ENCODE measurements at places on chromosomes 6 and 20.

DNA sequence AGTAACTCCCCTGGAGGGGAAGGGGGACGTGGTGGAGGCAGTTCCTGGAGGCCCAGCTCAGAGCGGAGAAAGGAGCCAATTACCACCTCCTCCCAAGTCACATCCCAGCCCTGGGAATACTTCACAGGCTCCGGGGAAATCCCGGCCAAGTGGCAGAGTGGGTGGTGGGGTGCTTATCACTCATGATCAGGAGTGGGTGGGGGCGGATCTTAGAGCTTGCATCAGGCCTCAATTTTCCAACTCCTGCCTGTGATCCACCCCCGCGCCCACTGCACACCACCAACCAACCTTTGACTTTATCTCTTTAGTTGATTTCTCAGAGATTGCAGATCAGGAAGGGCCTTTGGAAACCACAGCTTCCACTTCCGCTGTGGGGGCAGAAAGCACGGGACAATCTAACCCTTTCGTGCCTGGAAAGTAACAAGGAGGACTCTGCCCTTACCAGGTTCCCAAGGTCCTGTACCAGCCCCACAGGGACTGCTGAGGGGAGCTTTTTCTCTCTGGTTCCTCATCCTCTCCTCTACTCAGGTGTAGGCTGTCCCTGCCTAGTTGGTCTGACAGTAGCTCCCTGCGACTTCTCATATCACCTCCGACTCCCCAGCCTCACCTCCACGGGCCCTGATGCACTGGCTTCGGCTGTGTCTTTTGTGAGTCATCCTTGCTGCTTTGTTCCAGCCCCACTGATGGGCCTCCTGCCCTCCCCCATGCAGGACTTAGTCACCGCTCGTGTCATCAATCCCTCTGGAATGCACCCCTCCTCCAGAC lies 24.9 kb upstream of the IER3 start:
- DNase-seq: peak; percentile 83

DNA sequence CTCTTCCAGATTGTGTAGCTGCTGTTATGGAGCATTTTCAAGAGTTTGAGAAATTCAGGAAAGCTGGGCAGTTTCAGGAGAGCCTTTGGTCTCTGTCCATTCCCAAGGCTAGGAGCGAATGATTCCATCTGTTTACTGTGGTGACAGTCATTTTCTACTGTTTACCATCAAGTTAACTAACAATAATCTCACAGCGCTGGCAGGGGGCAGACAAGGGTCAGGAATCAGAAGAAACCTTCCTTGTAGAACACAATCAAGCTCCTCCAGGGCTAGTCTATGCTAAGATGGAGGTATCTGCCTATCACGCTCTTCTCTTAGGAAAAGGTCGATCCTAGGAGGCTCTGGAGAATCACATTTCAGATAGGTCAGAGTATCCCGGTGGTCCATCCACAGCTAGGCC lies 293.9 kb downstream of the KIF16B start:
- no peak for DNase-seq

GRCh38 chr6:16033214-16033613 lies 95.7 kb upstream of the MYLIP start:
- DNase-seq: no peak

DNA sequence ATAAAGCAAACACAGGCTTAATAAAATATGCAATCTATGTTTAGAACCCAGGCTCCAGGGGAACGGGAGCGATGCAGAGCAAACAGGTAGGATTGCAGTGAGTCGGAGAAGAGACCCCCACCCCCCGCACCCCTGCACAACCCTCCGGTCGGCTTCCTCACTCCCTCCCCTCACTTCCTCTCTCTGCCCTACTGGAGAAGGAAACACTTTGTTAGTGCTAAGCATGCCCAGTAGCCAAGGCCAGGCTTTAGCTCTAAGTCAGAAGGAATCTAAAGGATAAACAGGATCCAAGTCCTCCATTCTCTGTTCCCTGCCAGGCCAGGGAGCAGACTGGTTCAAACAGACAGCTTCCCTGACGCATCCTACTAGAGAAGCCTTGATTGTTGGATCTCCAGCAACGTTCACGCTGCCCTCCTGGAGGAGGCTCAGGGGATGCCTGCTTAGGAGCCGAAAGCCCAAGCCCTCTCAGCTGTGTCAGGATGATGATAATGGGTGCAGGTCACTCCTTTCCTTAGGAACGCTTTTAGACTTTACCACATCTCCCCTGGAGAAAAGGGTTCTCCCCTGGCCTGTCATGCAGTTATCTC lies 14.7 kb downstream of the FOXQ1 start:
- no peak for DNase-seq

GRCh38 chr6:7818257-7819214 lies 92.1 kb downstream of the TXNDC5 start:
- peak; percentile 45 for DNase-seq

DNA sequence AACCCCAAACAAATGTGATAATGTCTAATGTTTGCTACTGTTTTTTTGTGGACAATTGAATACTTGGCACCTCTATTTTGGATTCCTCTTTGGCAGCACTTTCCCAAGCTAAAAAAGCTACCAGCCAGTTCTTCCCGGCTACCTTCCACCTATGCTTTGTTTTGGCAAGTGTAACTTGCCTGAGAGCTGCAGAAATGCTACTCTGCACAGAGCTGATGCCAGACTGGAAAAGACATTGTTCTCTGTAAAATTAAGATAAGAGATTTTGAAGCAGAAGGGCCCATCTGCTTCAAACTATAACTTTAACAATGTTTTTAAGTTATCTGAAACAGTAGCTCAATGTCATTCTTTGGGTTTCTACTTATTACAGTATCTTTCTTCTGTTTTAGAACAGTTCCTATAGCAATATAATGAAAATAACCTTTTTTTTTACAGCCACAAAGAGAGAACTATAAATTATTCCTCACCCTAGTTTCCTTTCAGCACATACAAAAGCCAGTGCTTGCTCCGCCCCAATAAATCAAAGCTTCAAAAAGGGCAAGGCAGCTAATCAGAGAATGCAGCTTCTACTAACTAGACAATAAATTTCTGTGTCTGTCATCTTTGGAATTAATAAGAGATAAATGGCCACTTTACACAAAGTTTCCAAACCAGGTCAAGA lies 183.1 kb downstream of the UBE3D start:
- no peak for DNase-seq

DNA sequence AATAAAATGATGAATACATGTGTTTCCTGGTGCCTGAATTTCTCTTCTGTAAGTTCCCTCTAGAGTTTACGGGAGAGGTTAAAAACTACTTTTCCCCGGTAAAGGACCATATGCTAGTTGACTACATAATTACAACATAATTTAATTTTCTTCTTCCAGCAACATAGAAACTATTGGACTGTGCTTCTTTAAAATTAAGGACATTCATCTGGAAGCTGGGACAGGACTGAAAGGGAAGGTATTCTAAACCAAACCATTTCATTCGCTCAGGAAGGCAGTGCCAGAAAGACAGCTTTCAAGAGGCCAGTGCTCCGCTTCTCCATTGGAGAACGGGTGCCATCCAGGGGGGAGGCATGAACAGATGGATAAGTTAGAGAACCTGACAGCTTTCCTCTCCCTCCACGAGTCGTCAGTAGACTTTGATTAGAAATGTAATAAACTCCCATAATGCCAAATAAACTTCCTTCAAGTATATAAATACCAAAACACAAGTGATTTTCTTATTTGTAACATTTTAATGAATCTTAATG lies 458.0 kb upstream of the SOX4 start:
- no peak for DNase-seq

DNA sequence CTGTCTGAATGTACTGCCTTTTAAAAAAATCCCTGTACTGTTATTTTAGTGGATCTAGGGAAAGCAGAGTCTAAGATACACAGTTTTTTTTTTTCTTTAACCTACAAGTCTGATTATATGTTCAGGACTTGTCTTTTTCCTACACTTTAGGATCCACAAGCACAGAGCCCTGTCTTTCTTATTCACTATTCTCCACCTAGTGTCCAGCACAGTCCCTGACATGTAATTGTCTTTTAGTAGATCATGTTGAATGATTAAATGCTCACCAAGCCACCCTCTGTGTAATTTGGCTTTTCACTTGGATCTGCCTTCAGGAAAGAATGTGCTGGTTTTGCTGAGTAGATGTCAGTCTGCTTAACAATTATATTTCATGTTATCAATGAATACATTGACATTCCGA lies 35.8 kb upstream of the YWHAB start:
- DNase-seq: no peak

DNA sequence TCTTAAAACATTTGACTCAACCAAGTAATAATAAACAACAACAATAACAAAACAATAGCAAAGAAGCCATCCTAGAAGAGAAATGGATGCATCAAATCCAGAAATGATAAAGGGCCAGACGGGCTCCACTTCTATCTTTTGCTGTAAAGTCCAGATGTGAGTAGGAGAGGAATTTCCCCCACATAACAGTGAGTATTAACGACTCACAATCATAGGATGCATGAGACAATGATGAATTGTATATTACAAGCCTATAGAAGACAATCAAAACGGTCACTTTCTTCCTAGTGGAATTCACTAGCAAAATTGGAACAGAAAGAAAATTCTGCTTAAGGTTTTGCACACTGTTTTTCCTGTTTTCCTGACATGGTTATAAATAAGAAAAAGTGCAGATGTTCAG lies 97.0 kb upstream of the PREP start:
- DNase-seq: no peak

GRCh38 chr20:57205606-57206219 lies 60.7 kb downstream of the BMP7 start:
- DNase-seq: no peak

DNA sequence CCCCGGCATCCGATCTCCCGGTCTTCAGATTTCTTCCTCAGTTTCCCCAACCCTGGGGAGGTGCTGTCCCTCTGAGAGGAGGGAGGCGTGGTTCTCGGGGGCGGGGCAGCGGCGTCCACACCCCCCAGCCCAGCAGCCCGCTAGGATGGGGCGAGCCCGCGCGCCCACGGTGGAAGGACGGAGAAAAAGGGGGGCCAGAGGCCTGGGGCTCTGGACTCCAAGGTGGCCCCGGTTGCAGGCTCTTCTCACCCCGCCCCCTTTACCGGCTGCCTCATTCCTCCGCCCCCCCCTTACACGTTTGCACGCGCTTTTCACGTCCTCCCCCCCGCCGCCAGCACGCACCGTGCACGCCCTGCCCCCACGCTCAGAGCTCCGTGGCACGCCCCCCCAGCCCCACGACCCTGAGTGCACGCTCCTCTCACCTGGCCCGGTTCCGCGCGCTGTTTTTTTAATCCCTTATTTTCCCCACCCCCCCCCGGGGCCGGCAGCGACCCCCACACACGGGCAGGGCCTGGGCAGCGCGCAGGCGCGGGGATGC lies 402 bp downstream of the ZBTB12 start:
- DNase-seq: peak; percentile 76

DNA sequence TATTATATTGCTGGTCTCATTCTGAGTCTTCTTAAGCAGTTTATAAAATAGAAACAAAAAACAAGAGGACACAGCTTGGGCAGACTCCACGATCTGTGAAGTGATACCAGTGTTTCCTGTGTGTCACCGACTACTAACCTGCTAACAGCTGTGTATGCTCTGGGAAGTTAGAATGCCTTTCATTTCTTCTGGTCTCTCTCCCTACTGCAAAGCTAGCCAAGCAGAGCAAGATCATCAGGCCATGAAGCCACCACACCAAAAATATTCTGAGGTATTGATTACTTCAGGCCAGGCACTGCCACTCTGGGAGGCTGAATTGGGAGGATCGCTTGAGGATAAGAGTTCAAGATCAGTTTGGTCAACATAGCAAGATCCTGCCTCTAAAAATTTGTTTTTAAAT lies 46.9 kb upstream of the SMIM29 start:
- DNase-seq: no peak

- no peak for DNase-seq
Observed at GRCh38 chr20:16861708-16862107, 113.5 kb downstream of the OTOR start.

DNA sequence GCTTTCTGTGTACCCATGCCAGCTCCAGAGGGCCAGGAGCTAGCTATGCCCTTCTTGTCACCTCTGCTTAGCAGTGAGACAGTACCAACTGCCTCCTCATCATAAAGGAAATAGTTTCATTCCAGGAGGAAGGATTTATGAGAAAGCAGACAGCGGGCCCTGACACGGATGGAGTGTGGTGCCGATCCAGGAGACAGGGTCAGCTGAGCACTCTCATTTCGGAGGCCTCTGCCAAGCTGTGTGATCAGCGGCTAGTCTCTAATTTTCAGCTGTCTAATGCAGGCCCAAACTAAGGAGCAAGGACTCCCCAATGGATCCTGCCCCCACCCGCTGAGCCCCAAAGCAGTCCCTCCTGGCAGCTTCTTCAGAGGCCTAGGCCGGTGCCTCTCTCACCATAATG lies 103.1 kb downstream of the LRFN2 start:
- DNase-seq: no peak

DNA sequence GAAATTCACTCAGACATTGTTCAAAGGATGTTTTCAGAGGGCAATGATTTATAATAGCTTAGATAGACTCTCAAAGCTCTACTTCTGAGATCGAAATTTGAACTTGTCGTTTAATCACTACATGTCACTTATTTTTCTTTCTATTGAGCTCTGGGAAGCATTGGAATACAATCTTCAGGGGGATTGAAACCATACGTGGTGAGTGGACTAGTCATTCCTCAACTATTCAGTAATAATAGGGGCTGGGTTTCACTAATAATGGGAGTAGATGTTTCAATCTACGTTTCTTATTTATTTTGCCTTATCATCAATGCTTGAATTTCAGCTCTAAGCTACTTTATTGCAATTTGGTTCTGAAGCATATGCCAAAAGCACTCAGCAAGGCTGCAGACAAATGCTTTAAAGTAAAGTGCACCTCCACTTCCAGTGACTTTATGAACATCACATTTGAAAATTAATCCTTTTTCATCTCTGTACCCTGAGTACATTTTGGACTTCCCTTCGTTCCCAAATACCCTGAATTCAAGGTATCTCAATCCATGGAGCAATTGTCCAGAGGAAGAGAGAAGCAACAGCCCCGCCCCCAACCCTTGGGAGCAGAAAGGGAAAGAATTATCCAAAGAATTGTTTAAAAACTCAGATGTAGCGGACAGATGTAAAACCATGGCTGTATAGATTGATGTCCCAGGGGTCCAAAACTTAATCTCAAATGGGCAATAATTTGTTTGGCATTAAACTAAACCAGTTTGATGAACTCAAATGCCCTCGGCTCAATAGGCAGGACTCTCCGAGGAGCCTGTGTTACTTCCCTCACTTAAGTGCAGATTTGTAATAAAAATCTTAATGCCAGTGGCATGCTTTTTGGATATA lies 68.1 kb downstream of the HFE start:
- peak; percentile 57 for DNase-seq

GRCh38 chr6:35209622-35210247 lies 4.0 kb upstream of the SCUBE3 start:
- DNase-seq: no peak

DNA sequence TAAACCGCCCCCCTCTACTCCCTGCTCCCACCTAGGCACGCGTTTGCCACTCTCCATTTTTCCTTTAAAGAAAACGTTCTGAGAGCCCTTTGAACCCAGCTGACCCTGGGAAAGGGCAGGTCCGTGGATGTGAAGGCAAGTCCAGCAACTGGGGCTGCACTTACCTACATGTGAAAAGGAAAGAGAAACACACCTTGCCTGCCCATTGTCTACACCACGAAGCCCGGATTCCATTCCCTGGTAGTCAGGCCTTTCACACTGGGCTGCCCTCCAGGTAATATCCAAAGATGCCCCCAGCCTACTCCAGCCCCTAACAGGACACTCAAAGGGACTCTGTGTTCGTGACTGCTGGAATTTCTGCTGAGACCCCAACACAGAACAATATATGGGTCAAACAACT lies 94.4 kb downstream of the CD83 start:
- DNase-seq: no peak

GRCh38 chr20:53990768-53991450 lies 79.5 kb downstream of the BCAS1 start:
- no peak for DNase-seq

- no peak for DNase-seq
Observed at GRCh38 chr6:164211254-164211653, 796.7 kb downstream of the QKI start.

Data from uterus (tissue), 4 donors.